ENCODE measurements at places on chromosomes 4 and X.
A peak's percentile ranks its signal among the peaks of the same experiment; 100 is the strongest.

DNA sequence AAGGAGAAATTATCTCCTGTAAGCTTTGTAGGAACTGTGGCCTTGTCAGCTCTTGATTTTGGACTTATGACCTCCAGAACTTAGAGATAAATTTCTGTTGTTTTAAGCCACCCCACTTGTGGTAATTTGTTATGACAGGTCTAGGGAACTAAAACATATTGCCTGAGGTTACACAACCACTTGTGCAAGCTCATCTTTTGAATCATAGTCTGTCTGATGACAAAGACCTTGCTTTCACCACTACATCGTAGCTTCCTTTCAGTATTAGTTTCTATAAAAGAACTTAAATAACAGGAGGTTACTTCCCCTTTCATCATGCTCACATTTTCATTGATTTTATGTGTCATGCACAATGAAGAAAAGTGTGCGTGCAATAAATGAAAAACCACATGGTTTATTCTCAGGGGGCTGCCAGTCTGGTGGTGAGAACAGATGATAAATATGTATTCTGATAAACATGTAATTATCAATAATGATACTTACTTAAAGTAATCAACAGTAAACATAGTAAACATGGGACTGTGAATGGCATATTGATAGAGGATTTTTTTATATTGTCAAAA, 690.0 kb upstream of the HS3ST1 start:
- DNase-seq, result peak; percentile 4

DNA sequence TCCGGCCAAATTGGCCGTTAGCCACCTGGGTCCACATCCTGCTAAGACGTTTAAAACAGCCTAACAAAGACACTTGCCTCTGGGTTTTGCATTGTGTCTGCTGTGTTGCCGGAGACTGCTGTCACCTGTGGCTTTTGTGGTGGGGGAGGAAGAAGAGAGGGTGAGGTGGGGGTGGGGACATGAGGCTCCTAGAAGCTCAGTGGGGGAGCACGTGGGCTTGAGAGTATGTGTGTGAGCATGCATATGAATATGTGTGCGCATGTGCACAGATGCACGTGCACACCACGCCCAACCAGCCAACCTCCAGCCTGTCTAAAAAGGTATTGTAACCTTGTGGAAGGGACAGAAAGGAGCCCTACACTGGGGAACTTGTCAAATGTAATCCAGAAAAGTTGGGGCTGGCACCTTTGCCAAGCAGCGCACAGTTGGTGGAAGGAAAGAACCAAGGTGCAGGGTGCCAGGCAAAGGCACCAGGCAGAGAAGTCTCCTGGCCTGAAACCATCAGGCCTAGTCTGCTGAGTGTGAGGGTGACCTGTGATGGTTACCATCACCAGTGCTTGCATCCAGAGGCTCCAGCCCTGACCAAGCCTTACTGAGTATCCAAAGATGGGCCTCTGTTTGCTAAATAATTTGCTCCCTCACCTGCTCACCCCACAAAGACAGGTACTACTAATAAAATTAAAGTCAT, 10.1 kb upstream of the SASH3 start:
- DNase-seq, result peak; percentile 87

DNA sequence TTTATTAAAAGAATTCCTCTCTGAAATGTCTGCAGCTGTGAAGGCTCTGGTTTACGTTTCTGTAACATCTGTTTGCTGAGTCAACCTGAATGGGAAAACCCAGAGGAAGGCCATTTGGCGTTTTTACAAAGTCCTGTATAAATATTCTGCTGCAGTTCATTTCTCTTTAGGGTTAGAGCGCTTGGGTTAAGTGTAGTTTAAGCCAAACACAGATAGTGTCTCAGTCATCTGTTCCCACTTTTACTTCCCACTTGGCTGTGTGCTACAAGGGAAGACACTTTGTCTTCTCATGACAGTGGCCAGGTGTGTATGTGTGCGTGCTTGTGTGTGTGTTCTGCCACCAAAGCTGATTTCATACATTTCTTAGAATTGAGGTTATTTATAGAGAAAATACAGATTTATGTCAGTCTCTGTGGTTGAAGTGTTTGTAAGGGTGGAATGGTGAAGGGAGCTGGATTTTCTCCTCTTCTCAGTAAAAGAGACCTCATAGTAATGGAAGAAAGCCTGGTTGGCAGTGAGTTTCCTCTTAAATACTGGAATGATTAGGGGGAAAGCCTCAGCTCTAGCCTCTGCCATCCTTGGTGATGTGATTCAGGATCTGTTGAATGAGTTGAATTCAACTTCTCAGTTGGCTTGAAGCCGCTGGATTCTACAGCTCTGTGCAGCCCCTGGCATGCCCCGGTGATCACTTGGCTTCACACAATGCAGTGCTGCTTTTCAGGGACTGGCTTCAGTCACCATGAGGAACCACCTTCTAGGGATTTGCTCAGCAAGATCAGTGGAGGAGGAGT, 50.6 kb downstream of the JADE1 start:
- DNase-seq, result no peak

DNA sequence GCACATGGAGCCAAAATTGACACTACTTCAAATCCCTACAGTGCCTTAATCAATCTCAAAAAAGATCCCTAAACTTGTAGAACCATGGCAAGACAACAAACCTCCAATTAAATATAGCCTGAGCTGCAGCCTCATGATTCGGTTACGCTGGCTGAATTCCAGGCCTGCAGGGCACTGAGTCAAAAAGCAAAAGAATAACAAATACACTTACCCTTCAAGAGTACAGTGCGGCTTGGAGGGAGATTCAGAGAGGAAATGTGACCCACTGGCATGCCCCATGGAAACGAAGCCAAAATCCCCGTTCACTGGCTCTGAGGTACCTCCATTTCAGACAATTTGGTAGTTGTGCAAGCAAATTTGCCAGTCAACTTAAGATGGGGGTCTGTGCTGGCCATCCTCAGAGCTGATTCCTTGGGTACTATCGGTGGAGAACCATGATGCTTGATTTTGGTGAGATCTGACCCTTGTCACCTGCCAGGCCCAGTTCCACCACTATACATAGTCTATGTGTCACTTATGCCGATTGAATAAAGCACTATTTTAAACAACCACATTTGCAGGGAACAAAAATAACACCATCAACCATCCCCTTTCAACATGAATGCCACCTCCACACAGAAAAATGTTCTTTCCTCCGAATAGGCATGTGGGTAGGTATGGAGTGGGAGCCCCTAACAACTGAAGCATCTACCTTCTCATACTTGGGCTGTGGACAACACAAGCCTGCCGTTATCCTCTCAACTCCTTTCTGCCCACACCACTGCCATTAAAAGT, 2.1 kb downstream of the C4orf54 start:
- DNase-seq, result no peak

Data from KBM-7 (cell line).